Central memory CD4-positive, alpha-beta T cell (primary cell): ENCODE measurements at places on chromosomes 6 and 20.

DNA sequence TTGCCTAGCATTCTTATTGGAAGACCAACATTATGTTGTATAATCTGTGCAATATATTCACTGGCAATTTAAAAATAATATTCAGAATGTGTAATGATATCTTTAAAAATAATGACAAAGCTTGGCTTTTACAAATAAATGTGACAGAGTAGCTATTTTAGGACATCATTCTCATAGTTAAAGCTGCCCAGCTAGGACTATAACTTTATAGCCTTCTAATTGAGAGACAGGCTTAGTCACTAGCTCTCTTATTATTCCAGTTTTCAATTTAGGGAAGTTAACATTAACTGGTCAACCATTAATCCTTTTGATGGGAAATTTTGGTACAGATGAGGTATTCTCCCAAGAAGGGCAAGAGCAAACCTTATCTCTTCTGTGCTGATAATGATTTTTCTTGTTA, 197.3 kb downstream of the CLVS2 start:
- DNase-seq = no peak

GRCh38 chr6:39350723-39351505, 28.4 kb upstream of the KCNK16 start:
- no peak for DNase-seq

DNA sequence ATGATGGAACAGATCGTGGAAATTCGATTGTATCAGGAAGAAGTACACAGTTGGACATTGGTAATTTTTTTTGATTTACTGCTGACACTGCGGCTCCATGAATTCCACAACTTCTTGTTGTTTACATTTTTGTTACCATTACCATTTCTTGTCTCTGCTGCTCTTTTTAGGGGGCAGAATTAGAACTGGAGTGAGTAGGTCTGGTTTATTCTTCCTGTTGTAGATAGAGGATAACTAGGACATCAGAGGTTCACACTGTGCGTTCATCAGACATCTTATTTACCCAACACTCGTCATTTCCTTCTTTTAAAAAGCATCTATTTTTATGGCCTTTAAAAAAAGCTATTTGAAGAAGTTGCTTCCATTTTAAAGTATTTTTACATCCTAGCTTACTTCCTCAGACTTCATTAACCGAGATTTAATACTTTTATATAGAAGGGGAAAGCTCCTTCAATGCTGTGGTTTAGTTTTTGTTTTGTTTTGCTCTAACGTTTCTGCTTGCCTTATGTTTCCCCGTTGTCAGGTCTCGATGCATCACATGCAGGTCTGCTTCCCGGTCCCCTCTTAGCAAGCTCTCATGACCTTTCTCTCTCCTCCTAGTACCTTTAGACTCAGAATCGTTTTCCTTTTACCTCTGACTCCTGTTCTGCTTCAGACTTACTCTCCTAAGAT, 139.1 kb downstream of the ARID1B start:
- no peak for DNase-seq

DNA sequence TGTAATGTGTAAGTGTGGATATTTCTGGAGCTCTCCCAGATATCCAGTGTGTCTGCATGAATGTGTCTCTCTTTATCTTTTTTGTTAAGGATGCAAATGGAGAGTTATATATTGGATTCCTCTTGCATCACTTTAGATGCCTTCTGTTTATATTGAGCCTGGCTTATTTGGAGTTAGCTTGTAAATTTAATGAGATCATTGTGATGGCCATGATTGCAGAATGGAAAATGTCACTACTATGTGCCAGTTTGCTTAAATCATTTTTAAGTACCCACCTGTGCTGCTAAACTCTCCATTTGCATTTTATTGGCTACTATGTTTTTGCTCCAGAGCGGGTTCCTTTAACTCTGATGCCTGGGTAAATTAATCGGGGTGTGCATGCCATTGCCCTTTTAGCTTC, 334.8 kb downstream of the UTRN start:
- DNase-seq = no peak

DNA sequence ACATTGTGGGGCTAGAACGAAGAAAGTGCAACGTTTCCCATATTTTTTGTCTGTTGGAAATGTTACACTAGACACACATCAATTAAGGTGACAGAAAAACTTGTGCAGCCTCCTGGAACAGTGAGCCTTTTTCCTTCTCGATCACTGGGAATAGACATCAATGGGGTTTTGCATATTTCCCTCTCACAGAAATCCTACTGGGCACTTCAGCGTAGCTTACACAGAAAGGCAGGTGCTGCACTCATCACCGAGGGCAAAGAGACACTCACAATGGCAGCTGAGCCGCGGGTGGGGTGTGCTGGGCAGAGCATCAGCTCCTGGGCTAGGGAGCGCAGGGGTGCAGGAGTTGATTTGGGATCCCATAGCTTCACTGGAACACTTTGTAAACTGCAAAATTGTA, 64.5 kb downstream of the THBS2 start:
- no peak for DNase-seq

DNA sequence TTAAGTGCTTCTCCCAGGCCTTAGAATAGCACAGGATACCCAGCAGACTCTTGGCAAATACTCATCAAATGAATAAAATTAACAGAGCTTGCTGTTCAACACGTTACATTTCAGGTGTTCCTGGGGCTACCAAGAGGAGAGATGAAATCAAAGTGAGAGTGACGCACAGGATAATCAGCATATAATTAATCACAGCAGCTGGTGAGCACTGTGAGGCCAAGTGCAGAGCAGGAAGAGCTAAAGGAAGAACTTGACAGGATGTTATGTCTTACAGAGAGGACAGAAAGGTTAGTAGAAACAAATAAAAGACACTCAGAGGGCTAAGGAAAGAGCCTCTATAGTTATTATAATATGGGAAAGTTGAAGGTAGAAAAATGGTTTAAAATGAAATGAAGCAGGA, 8.8 kb downstream of the PPIL1 start:
- no peak for DNase-seq

DNA sequence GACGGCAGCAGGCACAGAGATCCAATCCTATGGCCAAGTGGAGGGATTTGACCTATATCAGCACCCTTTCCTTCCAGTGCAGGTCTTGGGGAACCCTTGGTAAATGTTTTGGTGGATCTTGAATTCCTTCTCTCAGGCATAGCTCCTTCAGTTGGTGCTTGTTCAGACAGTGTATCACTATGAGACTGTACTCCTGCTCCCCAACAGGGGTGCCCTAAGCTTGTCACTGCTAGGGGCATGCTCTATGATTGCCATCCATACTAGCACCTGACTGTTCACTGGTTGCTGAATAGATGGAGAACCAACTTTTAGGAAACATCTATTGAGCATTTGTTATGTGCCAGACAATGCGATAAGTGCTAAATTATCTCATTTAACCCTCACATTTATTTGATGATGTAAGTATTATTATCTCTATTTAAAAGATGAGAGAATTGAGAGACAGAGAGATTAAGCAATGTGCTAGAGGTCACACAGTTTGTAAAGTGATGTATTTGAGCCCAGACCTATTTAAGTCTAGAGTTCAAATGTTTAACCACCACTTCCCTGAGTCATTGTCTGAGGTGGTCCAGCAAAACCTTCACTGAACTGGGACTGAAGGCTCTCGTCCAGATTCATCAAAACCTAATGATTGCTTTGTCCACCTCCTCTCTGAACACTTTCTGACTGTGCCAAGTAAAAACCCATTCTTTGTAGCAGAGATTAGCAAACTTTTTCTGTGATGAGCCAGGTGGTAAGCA, 34.3 kb downstream of the ADGRF1 start:
- no peak for DNase-seq
